Cardiac muscle cell (in vitro differentiated cells and primary cell): ENCODE measurements at places on chromosomes 5 and 9. TPM values are rescaled to one million over a fixed set of nuclear protein-coding genes. Genes with fewer than 3 reads are reported as not detected.

GRCh38 chr9:112782218-112782617, 31.7 kb downstream of the SNX30 start:
- no peak for DNase-seq

GRCh38 chr9:18616976-18617375, 143.0 kb downstream of the ADAMTSL1 start:
- DNase-seq, result no peak

Gene SLC36A1
- 6.1 and 8.8 TPM in 2 replicates for total RNA-seq

Gene KLHL9
- 22.6 and 23.1 TPM in 2 replicates for total RNA-seq

GRCh38 chr9:71515626-71516025, 252.7 kb downstream of the CEMIP2 start:
- DNase-seq, result no peak

DNA sequence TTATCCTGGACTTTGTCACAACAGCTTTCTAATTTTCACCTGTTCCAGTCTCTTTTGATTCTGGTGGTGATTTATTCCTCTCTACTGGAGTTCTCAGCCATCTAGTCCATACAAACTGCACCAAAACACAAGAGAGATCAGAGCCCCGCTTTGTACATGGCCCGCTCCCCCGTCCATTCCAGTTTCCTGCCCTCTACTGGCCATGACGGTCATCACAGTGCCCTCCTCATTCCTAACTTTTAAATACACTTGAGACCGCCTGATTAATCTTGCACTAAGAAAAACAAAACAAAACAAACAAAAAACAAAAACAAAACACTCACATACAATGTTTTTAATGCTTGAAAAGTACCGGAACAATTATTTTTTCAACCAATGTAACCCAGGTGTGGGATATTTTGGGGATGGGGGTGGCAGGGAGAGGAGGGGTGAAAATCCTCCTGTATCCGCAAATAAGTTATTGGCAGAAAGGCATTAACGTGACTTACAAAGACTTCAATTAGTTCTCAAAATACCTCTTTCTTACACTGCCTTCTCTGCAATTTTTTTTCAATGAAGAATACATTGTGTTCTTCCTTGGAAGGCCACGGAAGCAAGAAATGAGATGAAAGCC, 84.8 kb upstream of the PAM start:
- DNase-seq, result peak; percentile 29

- DNase-seq, result no peak
Observed at GRCh38 chr5:128259607-128260021, 176.0 kb downstream of the SLC12A2 start.

- DNase-seq, result peak; percentile 96
Observed at GRCh38 chr5:54517512-54518145, at the start of gene SNX18. Gene SNX18, plus strand, starts transcription at chr5:54517759. Its CDS starts 194 bp downstream, at chr5:54517953.

Gene BTNL8
- total RNA-seq, result not detected in 2 replicates

DNA sequence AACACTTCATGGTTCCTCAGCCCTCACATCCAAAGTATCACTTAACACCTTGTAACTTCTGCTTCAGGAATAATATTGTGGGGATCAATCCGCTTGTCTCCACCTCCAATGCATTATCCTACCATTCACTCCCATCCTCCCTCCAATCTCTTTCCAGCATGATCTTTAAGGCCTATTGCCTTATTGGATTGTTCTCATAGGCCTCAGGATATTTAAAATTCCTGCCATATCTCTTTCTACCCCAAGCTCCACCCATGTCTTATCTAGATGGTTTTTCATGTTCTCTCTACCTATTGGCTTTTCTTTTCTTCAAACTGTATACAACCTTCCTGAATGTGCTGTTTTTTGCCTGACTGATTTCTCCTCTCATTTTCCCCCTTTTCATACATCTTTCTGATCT, 7.2 kb downstream of the KDM4C start:
- DNase-seq, result no peak

DNA sequence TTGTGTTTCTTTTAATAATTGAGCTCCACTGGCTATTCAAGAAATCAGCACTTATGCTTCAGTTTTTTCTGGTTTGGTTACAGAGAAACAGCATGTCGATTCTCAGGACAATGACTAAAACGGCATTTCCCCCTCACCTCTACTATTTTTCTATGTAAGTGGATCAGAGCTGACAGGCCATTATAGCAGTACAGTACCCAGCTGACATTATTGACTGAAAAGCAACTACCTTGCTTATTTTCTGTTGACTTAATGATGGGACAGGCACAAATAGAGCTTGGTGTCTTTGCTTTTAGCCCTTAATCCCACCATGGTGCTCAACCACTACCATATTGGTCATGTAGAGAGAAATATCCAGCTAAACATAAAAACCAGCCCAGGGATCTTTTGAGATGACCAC, 35.4 kb upstream of the CCNG1 start:
- no peak for DNase-seq

DNA sequence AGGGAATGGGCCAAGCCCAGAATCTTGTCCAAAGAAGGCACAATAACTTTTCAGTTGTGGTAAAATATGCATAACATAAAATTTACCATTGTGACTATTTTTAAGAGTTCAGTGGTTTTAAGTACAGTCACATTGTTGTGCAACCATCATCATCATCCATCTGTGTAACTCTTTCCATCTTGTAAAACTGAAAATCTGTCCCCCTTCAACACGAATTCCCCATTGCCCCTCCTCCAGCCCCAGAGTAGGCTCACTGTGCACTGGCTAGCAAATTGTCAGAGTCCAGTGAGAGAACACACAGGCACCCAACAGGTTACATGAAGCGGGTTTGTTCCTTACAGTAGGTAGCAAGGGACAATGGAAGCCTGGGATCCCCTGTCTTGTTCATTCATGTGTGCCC, 13.7 kb downstream of the BARX1 start:
- no peak for DNase-seq
